Psoas muscle (tissue), 8 donors: ENCODE measurements at places on chromosomes 5 and 9.

DNA sequence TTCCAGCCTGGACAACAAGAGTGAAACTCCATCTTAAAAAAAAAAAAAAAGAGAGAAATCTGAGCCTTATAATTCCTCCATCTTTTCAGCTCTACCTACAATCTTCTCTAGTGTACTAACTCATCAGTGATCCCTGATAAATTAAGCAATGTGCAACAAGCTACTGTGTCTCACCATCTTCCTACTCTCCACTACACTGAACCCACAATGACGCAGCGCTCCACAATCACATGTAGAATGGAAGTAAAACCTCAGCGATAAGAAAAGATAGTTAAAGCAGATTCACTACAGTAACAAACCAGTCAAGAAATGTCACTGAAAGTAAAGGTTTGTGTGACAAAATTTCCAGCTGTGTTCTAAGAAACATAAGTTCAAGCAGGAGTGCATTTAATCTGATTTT lies 13.5 kb downstream of the ABCA1 start:
- DNase-seq, result no peak

DNA sequence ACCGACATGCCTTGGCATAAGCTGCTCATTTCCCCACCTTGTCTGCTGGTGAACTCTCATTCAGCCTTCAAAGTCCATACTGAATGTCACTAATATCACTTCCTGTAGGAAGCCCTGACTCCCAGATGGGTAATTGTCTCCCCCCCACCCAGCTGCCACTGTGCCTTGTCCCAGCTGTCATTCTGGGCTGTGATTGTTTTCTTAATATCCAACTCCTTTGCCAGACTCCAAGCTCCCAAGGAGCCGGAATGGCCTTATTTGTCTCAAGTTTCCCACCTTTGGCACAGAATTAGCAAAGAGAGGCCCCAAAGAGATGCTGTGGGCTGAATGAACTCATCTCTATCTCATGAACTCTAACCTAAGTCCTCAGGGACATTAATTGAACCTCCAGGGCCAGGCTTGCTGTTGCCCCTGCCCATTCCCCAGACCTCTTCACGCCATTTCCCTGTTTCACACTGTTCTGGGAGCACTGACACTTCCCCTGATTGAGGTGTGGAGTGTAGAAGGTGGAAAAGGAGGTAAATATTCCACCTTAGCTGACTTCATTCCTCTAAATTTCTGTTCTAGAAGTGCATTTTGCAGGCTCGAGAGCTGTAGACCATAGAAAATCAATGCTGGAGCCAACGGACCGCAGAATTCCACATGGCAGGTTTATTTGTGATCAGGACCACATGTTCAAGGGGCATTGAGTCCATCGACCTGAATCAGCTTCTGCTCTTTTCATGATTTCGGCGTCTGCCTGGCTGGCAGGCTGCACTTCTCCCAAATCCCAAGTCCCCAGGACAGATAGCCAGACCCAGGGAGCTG lies 4.9 kb upstream of the SH3PXD2B start:
- DNase-seq, result no peak

DNA sequence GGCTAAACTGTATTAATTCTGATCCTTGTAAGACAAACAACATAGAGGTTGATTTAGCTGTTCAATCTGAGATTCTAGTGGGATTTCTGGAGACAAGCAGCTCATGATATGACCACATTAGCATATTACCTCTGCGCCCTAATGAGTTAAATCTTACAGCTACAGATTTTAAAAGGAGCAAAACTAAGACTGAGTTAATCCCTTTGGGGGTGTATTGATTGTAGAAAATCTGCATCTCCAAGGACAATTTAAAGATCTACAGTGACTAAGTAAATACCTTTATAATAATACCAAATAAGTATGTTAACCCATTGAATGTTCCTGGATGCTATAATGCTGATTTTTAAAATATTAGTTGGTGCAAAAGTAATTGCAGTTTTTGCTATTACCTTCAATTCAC lies 33.2 kb downstream of the ADAMTSL1 start:
- no peak for DNase-seq

DNA sequence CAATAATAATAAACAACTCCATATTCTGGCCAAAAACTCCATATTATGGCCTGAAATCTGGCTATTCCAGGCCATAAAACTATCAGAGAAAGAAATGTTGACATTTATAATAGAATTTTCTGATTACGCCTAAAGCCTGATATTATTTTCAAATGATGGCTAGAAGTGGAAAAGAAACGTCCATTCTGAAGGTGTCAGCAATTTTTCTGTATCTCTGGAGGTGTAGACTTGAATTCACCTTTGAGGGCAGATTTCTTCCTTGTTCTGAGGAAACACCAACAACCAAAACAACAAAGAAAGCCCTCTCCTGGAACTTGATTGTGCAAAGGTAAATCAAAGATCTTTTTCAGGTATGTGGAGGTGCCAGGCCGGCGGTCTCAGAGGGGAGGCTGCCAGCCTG lies 390.7 kb downstream of the DMAC1 start:
- DNase-seq, result no peak

DNA sequence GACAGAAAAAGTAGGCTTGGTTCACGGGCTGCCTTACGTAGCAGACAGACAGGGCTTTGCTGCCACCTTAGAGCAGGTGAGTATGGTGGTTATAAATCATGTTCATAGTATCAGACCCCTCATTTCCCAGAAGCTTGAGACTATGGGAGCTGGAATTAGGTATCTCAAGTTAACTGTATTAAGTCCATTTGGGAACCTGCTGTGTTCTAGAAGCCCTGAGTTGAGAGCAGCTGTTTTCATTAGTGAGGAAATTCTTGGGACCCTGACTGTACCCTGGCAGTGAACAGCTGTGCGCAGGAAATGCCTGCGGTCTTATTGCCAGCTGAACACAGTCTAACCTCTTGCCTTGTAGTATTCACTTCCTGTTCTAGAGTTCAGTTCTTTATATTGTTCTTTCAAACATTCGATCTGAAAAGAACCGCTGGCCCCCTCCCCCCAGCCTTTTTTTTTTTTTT lies 29.8 kb downstream of the UGCG start:
- DNase-seq, result peak; percentile 31

DNA sequence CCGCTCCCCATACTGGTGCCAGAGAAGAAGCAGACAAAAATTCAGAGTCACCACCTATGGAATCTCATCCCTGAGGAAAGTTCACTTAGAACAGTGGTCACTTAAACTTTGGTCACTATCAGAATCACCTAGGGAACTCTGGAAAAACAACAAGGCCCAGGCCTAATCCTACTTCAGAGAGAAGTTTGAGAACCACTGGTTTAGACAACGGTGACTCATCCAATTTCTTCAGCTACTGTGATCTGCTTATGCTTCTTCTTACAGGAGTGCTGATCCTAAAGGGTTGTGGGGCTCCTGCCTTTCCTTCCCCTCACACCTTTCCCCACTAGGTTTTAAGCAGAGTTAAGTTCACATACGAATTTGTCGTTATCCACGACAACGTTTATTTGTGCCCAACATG lies 194.7 kb upstream of the KLF4 start:
- no peak for DNase-seq

DNA sequence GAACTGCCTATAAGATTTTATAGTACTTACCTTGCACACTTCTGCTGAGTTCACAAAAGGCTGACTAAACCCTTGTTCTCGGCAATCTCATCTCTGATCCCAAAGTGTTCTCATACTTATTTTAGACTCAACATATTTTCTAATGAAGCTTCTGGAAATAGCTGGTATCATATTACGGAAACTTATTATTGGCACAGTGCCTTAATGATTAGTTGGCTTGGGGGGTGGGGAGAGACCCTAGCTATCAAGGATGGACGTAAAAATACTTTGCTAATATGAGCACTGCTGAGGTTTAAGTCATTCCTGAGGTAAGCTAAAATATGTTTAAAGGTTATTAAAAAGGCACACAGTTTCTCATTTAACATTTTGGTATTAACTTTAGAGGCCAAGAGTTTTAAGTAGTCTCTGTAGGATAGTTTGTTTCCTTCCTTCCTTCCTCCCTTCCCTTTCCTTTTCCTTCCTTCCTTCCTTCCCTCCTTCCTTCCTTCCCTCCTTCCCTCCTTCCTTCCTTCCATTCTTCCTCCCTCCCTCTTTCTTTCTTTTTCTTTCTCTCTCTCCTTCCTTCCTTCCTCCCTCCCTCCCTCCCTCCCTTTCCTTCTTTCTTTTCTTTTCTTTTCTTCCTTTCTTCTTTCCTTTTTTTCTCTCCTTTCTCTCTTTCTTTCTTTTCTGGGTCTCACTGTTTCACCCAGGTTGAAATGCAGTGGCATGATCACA lies 31.5 kb downstream of the ZSWIM6 start:
- DNase-seq, result no peak

DNA sequence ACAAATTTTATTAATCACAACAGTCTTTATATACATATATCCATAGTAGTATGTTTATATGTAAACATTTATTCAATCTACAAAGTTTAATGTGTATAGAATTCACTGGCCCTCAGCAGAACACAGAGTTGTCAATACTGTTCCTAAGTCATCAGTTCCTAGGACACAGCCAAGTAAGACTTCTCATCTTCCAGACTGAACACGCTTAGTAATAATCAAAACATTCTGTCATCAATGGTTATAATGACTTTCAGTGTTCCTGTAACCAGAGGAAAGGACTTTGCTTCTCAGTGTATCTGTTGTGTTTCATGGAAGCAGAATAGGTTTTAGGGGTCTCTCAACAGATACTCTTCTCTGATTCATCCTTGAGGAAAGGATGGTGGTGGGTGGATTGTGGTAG lies 82.2 kb downstream of the SMIM23 start:
- DNase-seq, result no peak

- DNase-seq, result peak; percentile 52
Observed at GRCh38 chr9:137311171-137311985, 9.3 kb upstream of the NRARP start.

DNA sequence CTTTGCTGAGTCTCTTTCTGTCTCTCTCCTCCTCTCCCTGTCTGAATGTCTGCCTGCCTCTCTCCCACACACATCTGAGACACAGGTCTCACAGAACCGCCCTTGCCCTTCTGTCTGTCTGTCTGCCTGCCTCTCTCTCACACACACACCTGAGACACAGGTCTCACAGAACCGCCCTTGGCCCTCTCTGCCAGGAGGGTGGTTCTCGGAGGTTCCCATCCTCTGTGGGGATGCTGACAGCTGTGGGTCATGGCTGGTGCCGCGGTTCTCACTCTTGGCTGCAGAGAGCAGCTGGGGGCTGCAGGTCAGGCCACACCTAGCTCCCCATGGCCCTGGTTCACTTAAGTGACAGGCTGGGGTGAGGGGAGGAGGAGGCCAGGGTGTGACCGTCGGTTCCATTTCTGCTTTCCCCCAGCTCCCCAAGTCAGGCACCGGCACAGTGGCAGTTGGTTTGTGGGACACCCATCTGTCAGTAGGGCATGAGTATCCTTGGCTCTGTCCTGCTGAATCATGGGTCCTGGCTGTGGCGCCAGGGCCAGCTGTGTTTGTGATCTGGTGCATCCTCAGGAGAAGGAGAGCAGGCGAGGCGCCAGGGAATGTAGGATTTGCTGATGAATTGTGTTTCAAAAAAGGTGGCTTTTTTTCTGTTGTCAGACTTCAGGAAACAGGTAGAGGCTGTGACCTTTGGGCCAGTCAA lies 42.3 kb upstream of the CLPTM1L start:
- DNase-seq, result peak; percentile 51

GRCh38 chr9:92728831-92729734 lies 35.5 kb downstream of the BICD2 start:
- peak; percentile 68 for DNase-seq

DNA sequence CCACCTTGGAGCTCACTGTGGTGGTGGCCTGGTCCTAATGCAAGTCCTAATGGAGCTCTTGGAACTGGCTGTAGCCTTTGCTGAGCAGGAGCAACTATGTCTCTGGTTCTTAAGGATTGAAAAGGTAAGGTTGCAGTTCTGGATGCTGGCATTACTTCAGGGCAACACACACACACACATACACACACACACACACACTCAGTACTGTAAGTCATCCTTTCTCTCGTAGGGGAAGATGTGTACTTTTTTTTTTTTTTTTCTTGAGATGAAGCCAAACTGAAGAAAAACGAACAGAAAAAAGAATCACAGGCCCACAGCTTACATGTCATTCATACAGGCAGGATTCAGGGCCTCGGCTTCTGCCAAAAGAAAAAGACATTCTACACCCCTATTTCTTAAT lies 81.1 kb upstream of the RPS23 start:
- DNase-seq, result no peak

DNA sequence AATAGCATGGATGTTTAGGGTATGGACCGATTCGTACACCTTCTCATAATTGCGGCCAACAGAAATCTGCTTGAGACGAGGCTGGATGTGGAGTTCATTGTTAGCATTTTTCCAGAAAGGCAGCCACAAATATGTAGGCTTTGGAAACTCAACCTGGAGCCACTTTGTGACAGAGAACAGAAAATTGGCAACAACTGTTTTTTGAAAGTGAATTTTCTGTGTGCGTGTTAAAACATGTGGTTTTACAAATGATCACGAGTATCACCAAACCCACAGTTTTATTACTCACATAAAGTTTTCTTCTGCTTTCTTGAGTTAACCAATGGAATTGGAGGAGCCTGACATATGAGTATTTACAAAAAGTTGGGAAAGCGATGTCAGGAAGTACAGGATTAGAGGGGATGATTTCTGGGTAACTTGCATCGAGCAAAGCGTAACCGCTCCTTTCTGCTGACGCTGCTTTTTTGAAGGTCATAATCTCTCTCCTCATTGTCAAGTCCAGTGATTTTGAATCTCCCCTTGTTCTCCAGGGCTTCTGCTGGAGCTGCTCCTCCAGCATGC lies 138.5 kb upstream of the TAF11L2 start:
- DNase-seq, result no peak

DNA sequence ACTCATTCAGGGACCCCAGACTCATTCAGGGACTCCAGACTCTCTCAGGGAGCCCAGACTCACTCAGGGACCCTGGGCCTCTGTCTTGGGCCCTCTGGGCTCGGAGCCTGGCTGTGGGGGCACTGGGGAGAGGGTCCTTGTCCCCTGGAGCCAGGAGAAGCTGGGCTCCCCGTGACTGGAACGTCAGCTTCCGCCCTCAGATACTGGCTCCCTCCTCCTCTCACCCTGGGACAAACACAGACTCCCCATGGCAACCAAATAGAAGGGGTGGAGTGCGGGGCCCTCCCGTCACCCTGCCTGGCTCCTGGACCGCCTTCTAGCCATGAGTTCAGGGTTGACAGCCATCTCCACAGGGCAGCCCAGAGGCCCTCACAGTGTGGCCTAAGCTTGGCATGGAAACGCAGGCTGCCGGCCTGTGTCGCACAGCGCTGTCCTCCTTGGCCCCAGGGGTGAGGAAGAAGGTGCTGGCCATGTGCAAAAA lies 27.6 kb downstream of the ZDHHC11B start:
- DNase-seq, result no peak

DNA sequence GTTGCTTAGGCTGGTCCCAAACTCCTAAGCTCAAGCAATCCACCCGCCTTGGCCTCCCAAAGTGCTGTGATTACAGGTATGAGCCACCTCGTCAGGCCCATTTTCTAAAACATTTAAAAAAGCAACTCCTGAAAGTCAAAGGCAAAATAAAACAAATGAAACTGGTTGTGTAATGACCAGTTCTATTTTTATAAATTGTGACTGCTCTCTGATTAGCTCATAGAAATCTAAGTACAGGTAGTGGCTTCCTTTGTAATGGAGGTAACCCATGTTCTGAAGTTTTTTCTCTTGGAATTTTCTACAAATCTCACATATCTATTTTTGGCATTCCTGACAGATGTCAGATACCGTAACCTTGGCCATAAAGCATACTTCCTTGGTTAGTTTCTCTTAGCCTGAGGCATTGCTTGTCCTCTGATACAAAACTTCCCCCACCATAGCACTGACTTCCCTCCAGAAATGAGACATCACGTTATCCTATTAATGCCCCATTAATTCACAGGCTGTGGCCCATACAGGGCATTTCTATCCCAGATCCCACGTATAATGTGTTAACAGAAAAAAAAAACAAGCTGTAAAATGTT lies 14.1 kb upstream of the AK3 start:
- DNase-seq, result no peak
